Activated CD4-positive, alpha-beta T cell treated with anti-CD3 and anti-CD28 coated beads, Interleukin-2, amount 50 U/mL, for 48 hours (primary cell): ENCODE measurements at places on chromosomes 4 and X.
A peak's percentile ranks its signal among the peaks of the same experiment; 100 is the strongest.

GRCh38 chrX:103734125-103734760 is 23.5 kb downstream of the TMEM31 start:
- DNase-seq = peak; percentile 4

DNA sequence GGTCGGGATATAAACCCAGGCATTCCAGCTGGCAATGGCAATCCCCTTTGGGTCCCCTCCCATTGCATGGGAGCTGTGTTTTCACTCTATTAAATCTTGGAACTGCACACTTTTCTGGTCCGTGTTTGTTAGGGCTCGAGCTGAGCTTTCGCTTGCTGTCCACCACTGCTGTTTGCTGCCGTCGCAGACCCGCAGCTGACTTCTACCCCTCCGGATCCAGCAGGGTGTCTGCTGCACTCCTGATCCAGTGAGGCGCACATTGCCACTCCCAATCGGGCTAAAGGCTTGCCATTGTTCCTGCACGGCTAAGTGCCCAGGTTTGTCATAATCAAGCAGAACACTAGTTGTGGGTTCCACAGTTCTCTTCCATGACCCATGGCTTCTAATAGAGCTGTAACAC is 1322.1 kb downstream of the ADGRL3 start:
- DNase-seq = no peak

DNA sequence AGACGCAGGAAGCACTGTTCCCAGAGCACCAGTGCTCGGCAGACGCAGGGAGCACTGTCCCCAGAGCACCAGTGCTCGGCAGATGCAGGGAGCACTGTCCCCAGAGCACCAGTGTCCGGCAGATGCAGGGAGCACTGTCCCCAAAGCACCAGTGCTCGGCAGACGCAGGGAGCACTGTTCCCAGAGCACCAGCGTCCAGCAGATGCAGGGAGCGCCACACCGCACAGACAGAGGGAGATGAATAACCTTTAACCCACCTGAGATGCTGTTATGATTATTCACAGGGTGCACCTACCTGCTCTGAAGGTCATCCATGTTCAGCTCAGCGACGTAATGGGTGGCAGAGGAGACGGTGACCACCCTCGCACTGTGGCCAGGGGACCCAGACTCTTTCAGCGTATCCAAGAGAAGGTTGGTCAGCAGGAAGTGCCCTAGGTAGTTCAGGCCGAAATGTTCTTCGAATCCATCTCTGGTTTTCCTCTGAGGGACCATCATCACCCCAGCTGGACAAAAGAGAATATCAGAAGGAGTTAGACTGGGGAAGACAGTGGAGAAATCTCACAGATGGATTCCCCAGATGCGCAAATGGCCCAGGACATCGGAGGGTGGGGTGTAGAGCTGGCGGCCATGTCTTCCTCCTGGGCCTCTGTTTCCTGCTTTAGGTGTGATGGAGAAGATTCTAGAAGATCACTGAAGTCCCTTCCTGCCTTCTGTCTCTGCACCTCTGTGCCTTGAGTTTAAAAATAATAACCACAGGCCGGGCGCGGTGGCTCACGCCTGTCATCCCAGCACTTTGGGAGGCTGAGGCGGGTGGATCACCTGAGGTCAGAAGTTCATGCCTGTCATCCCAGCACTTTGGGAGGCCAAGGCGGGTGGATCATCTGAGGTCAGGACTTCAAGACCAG is 234.1 kb downstream of the DHRSX start:
- DNase-seq = no peak

DNA sequence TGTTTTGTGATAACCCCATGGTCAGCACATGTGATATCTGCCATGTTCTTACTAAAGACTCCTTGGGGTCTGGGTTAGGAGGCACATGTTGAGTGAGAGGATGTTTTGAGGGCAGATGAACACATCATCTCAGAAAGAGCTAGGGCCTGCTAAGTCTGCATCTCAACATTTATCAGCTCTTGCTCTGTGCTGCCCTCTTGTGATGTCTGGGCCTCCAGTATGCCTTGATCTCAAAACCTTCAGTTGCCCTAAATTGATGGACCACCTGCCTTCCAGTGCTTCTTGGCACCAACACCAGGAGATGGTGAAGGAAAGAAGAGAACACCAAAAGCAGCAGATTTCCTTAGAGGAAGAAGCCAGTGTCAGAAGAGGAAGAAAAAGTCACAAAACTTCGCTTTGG is 22.5 kb downstream of the MID1 start:
- DNase-seq = no peak

DNA sequence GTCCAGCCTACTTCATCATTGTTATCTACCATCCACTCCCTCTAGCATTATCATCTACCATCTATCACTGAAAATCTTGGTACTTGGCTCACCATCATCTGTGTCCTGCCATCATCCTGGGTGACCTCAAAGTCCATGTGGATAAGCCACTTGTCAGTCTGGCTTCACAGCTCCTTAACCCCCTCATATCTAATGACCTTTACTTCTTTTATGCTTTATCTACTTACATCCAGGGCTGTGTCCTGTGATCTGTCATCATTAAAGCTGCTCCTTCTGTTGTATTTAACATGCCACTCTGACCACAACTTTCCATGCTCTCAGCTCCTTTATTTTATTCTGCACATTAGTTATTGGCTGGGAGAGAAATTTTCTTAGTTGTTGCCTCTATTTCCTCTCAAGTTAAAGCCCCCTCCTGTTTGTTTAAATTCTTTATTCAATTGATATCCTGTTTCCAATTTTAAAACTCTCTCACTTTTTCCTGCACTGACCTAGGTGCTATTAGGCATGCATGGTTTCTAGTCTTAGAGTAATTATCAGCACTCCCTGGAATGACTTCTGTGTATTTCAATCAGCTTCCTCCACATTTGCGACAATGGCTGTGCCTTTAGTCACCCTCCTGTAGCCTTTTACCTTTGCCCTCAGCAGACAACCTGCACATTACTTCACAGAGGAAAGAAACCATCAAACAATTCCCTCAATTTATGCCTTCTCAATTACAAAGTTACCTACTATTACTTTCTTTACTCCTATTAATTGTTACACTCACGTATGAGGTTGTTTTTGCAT is 8.1 kb upstream of the FABP2 start:
- no peak for DNase-seq

DNA sequence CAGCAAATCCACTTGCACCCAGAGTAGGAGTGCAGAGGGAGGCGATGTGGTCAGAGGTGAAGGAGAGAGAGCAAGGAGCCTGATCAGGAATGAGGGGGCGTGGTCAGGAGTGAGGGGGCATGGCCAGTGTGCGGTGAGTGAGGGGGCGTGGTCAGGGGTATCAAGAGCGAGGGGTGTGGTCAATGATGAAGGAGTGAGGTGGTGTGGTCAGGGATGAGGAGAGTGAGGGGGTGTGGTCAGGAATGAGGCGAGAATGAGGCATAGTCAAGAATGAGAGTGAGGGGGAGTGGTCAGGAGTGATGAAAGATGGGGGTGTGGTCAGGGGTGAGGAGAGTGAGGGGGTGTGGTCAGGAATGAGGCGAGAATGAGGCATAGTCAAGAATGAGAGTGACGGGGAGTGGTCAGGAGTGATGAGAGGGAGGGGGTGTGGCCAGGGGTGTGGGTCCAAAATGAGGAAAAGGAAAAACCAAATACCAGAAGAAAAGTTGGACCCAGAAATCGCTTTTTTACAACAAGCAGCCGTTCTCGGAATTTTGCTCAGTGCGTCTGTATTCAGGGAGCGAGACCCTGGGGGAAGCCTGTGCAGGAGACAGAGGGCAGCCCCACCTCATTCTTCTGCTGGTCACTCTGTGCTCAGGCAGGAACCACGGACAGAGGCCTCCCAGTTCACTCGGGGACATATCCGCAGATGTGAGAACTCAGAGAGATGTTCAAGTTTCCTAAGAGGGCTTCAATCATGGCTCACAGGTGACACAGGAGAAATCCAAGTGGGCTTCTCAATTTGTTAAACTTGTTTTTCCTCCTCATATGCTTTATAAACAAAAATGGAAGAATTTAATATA is 47.5 kb downstream of the MAGEA1 start:
- DNase-seq = peak; percentile 11

- DNase-seq = no peak
Measured at GRCh38 chr4:121177246-121178137, 13.4 kb upstream of the TNIP3 start.
